Fibroblast of skin of left biceps (primary cell): ENCODE measurements at places on chromosomes 5 and 9.

GRCh38 chr5:155631116-155631515 lies 617.6 kb downstream of the KIF4B start:
- no peak for DNase-seq

- no peak for DNase-seq
Measured at GRCh38 chr5:116626945-116627679, 52.5 kb upstream of the SEMA6A start.

DNA sequence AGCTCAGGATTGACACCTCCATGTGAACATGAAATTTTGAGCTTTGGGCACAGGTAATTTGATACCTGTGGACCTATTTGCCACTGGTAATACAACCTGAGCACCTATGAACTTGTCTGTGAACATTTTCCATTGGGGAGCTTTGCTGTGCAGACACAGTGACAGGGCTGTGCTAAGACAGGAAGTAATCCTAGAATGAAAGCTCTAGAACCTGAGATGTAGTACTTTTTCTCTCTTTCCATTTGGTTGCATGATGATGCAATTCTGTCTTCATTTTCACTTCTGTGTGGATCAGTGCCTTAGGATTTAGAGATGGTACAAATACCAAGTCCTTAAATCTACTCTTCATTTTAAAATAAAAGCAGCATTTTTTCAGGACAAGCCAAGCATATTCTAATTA lies 216.9 kb downstream of the NR3C1 start:
- DNase-seq: no peak

- DNase-seq: no peak
Measured at GRCh38 chr5:138654281-138654867, 79.2 kb upstream of the HSPA9 start.

- no peak for DNase-seq
Measured at GRCh38 chr5:143383988-143384387, 19.5 kb downstream of the NR3C1 start.

DNA sequence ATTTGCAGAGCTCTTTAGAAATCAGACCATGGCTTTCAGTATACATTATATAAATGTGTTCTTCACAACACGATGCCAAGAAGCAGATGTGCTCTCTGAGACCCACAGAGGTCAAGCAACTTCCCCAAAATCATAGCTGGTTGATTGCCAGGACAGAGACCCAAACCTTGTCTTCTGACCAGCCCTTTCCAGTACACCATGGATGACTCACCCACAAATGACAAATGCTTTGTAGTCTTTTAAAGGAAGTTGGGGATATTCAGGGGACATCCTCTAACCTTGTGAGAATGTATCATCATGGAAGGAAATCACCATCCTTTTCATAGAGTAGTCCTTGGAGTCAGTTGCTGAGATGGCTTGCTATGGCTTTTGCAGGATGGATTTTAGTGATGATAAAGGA lies 30.1 kb downstream of the ZNF462 start:
- no peak for DNase-seq

DNA sequence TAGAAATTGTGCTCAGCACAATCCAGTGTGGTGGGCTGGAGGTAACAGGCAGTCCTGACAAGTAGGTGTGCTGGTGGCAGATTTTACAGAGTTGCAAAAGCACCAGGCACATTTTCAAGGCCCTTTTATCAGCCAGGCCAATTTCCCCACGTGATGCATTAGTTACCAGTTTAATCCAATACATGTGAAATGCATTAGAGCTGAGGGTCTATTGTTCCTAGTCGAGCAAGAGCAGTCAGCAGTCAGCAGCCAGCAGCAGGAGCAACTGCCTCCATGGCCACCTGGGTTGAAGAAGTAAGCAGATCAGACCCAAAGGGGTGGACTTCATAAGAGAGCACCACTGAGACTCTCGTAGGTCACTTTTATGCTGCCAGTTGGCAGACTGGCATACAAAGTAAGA lies 76.7 kb downstream of the EPB41L4A start:
- DNase-seq: no peak

- peak; percentile 51 for DNase-seq
Measured at GRCh38 chr5:147398860-147399259, 111.0 kb downstream of the DPYSL3 start.

DNA sequence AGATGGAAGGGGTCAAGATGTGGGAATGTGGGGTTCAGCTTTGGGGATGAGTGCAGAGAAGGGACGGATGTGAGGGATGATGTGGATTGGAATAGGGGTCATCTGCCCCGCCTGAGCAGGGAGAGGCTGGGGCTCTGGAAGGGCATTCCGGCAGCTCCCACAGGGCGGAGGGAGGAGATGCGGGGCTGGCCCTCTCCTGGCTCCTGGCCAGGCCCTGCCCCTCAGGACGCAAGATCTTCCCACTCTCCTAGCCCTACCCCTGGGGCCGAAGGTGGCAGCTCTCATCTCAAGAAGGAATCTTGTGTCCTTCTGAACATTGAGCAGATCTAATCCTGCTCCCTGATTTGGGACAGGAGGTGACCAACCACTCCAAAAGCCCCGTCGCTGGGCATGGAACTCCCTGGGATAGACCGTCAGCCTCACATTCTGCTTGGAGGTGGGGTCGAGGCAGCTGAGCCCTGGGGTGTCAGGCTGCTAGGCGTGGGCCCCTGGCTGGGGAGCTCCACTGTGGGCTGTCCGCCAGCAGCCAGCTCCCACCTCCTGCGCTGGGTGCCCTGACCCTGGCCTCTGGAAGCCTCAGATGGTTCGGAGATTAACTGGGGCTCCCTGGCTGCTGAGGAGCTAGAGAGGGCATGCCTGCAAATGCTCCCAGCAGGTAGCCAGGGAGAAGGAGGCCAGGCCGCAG lies 125.2 kb downstream of the ZNF354C start:
- no peak for DNase-seq

DNA sequence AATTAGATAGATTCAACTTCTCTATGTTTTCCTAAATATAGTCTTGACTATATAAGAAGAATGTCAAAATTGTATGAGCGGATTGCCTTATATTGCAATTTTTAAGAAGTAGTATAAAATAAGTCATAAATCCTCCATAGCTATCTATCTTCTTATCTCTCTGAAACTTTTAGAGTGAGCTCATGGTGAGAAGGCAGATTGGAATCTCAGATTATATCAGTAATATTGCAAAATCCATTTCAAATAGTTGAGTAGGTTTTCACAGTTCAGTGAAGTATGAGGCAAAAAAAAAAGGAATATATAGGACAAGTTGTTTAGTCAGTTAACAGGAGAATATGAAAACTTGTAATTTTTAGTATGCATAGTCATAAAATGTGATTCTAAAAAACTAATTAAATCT lies 156.4 kb downstream of the FAM174A start:
- peak; percentile 49 for DNase-seq

DNA sequence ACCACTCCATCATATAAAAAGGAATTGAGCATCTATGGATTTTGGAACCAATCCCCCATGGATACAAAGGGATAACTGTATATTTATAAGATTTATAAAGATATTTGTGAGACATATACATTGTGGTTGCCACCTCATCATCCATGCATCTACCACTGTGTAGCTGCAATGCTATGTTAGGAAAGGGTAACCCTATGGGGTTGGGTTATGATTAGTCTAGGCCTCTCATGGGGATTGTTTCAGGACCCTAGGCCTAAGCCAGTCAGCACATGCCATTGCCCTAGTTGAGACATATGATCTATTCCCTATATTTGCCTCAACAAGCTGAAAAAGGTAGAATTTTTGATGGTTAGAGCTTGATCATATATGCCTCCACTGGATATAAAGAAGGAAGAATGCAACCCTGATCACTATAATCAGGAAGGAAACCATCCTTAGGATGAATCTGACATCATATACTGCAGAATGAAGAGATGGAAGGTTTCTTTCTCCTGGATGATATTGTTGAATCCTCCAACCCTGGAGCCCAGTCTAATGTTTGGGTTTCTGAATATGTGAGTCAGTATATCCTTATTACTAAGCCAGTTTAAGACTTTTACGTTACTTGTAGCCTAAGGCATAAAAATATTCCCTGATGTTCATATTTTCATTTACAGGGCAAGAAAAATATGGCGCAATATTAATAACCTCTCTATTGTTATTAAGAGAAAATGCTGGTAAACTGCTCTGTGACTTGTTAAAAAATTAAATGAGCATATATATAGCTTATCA lies 94.2 kb downstream of the ADAMTS19 start:
- DNase-seq: no peak

GRCh38 chr9:94928691-94929368 lies 202.3 kb downstream of the AOPEP start:
- DNase-seq: no peak

- DNase-seq: no peak
Measured at GRCh38 chr9:74848153-74848525, 39.6 kb downstream of the TRPM6 start.

GRCh38 chr5:6791031-6791430 lies 77.8 kb downstream of the TENT4A start:
- DNase-seq: no peak

GRCh38 chr5:68950125-68950524 lies 143.7 kb upstream of the SLC30A5 start:
- no peak for DNase-seq

DNA sequence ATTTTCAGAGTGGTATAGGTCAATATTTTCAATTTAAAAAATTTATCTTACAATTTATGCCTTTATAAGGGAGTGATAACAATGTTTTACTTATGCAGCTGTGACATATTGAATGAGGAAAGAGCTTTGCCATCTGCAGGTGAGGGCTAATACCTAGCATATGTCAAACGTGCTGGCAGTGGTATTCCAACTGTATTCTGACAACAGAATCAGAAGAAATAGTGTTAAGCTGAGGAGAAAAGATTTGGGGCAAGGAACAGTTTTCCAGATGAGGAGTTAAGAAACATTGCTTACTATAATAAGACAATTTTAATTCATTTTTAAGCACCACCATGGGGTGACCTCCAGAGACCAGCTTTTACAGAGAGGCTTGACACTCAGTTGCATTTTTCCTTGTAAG lies 267.8 kb upstream of the ZNF608 start:
- no peak for DNase-seq

DNA sequence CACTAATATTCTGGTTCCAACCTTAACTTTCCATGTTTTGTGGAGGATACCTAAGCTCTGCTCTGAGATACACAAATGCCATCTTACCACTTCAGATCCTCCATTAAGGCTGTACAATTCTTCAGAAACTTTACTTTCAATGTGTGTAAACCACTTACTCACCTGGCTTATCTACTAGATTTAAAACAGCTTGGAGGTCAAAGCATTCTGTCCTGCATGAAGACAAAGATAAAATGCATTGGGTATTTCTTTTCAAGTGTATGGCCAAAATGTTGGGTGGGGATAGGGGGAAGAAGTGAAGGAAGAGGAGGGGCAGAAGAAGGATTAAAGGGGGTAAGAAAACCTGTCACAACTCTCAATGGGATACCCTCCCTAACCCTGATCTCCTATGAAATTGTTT lies 939 bp downstream of the GOLGA1 start:
- no peak for DNase-seq

GRCh38 chr5:147369742-147370374 lies 135.0 kb downstream of the STK32A start:
- DNase-seq: no peak

- DNase-seq: no peak
Measured at GRCh38 chr9:1337169-1337568, 287.0 kb downstream of the DMRT2 start.

DNA sequence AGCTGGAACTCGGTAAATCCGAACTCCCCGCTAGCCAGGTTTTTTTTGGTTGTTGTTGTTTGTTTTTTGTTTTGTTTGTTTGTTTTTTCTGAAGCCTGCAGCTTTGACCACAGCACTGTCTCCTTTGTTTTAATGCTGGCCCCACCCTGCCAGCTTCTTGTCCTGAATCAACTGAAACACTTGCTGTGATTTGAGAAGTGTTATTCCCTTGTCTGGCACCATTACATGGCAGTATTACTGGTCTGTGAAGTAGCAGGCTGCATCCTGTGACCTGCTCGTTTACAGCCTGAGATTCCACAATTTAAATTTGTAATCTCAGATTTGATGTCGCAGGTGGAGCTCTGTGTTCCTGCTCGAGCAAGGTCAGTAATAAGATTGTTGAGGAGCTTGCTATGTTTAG lies 1.4 kb upstream of the SLC36A2 start:
- DNase-seq: no peak

GRCh38 chr9:124012368-124013301 lies 1.1 kb downstream of the LHX2 start:
- DNase-seq: no peak

DNA sequence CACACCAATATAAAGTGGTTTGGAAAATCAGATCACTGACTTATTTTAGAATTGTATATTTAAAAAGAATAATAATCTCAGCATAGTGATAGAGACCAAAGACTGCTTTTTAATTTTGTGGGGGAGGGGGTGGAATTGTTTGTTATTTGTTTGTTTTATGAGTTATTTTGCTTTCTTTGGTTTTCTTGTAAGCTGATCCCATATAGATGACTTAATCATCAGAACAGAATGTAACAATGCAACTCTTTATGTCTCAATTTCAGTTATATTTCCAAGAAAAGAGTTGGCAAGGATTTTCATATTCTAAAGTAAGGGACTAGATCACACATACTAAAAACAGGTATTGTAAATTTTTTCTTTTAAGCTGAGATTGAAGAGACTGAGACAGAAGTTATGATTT lies 984.9 kb downstream of the TLE4 start:
- no peak for DNase-seq

GRCh38 chr9:25678846-25679360 lies 659 bp upstream of the TUSC1 start:
- no peak for DNase-seq

DNA sequence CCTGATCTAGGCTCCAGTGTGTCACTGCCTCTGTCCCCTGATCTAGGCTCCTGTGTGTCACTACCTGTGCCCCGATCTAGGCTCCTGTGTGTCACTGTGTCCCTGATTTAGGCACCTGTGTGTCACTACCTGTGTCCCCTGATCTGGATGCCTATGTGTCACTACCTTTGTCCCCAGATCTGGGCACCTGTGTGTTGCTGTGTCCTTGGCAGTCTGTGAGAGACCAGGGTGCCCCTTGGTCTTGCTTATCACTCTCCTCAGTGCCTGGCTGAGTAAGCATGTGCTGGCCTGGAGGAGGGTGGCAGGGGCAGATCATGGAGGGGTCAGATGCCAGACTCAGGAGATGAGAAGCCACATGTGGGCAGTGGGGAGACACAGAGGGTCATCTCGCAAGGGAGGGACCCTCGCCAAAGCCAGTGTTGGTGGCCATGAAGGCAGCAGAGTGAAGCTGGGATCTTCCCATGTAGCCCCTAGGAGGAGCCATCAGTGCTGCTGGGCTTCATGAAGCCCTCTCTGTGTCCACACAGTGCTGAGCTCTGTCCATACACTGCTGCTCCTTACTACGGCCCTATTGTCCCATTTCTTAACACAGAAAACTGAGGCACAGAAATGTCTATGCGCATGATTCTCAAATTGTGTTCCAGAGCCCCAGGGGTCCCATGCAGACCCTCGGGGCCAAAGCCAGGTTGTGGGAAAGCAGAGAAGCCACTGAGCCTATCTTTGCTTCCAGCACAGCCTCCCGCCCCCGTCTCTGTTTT lies 15.5 kb downstream of the OLFML2A start:
- DNase-seq: no peak

- no peak for DNase-seq
Measured at GRCh38 chr9:23823986-23824829, 1.8 kb downstream of the ELAVL2 start.

DNA sequence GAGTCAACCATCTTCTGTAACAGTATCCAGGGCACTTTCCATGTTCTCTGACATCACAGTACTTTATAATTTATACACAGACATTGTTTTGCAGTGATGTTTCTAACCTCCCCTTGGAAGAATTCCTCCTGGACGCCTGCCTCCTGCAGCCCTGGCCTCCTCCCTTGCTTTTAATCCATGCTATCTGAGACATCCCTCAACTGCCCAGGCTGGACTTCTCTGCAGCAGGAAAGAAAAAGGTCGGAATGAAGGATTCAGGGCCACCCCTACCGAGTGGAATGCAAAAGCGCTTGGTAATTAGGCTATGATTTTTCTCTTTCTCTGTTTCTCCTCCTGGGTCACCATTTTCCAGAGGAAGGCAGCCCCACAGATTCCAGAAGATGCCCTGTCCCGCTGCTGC lies 47.0 kb upstream of the SHC3 start:
- DNase-seq: no peak
